Brain microvascular endothelial cell (primary cell): ENCODE measurements at places on chromosomes 2 and 18.
A peak's percentile ranks its signal among the peaks of the same experiment; 100 is the strongest.

DNA sequence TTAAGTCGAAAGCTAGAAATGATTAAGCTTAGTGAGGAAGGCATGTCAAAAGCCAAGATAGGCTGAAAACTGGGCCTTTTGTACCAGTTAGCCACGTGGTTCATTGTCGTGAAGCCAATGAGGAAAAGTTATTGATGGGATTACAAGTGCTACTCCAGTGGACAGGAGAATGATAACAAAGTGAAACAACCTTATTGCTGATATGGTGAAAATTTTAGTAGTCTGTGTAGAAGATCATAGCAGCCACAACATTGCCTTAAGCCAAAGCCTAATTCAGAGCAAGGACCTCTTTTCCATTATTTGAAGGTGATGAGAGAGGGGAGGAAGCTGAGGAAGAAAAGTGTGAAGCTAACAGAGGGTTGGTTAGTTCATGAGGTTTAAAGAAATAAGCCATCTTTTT is 24.1 kb upstream of the RAMP1 start:
- no peak for DNase-seq

GRCh38 chr18:46148810-46149209 is 44.6 kb downstream of the HAUS1 start:
- DNase-seq: peak; percentile 67

- DNase-seq: no peak
Measured at GRCh38 chr2:126909366-126909765, 10.7 kb downstream of the TEX51 start.

DNA sequence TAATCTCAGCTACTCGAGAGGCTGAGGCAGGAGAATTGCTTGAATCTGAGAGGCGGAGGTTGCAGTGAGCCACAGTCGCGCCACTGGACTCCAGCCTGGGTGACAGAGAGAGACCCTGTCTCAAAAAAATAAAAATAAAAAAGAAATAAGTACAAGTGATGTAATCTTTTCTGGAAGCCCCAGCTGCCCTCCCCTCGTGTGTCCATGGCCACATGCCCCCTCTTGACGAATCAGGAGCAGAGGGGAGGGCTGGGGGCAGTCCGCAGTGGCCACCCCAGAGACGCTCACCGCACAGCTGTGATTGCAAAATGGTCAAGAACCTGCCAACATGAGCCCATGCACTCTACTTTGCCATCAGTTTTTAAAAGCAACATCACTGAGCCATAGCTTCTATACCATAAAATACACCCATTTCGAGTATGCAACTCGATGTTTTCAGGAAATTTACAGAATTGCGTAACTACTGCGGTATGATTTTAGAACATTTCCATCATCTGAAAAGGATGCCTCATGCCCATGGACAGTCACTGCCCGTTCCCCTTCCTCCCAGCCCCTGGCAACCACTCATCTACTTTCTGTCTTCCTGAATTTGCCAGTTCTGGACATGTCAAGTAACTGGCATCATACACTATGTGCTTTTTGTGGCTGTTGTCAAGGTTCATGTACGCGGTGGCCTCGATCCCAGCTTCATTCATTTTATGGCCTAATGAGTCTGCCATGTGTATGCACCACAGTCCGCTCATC is 88.1 kb downstream of the NDUFA10 start:
- DNase-seq: no peak

DNA sequence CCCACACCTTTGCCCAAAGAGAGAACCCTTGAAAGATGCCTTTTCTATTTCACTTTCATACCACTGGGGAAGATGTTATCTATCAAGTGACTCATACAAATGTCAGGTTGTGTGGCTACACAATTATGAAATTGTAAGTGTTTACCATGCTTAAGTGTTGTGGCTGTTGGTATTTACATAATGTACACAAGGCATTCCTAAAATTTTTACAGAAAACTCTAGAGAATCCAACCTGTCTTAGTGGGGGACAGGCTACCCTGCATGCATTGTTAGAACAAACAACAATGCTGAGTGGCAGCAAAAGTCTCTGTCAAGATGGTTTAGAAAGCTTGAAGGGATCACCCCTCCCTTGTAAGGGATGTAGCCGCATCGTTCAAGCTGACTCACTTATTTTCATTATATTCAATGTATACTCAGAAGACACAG is 5.5 kb upstream of the MGAT4A start:
- DNase-seq: no peak

DNA sequence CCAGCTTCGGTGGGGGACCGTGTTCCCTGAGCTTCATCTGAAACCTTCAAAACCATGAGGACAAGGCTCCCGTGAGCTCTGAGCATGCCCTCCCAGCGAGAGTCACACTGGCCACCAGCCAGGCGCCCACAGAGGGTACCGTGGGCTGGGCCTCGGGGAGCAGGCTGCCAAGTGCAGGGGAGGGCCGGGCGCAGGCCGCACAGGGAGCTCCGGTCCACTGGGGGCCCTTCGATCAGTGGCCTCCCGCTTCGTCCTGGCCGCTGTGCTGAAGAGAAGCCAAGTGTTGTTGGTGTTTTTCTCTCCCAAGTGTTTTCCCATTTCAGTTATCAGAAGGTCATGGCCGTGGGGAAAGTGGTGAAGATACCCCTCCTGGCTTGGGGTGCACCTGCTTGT is 144.4 kb downstream of the PTGR3 start:
- no peak for DNase-seq

DNA sequence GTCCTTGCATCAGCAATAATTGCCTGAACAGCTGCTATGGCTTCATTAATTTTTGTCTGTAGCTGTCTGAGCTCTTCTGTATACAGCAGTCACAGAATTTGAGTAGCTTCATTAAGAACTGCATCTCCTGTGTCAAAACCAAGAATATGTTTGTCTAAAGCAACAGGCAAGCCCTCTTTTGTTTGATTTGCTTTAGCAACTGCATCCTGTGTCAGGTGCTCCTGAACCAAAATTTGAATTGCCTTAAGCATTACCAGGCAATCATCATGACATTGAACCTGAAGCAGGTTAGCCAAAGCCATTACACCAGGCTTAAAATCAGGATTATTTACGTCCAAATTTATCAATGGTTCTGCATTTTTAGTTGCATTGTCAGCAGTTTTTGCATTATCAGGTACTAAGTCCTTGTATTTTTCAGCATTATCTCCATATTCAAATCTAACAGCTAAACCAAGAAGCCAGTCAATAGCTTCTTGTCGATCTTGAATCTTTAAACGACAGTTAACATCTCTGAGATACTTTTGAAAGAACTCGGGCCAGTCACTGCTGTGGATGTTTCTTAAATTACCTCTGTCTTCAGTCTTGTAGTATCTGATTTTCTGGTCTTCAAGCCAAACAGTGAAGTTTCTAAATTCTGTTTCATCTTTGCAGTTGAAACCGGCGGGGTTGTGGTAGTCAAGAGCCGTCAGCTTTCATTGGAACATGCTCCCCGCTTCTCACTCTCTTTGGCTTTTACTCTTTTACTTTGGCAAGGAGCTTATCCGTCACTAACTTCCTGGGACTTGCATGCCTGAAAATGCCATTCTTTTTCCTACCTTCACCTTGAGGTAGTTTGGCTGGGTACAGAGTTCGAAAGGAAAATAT is 42.2 kb downstream of the MERTK start:
- DNase-seq: no peak

GRCh38 chr2:38692636-38693318 is 26.9 kb downstream of the GALM start:
- DNase-seq: no peak

DNA sequence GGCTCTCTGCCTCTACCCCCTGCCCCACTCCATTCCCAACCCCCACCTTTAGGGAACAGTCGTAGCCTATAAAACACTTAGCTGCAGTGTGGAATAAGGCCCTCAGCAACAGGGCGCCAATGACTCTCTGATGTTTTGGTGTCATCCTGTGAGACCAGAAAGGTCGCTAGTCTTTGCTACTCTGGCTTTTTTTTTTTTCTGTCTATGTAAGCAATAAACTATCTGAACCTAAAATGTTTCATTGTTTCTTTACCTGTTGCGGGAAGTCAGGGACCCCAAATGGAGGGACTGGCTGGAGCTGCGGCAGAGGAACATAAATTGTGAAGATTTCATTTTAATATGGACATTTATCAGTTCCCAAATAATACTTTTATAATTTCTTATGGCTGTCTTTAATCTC is 154.6 kb downstream of the COPS8 start:
- no peak for DNase-seq

DNA sequence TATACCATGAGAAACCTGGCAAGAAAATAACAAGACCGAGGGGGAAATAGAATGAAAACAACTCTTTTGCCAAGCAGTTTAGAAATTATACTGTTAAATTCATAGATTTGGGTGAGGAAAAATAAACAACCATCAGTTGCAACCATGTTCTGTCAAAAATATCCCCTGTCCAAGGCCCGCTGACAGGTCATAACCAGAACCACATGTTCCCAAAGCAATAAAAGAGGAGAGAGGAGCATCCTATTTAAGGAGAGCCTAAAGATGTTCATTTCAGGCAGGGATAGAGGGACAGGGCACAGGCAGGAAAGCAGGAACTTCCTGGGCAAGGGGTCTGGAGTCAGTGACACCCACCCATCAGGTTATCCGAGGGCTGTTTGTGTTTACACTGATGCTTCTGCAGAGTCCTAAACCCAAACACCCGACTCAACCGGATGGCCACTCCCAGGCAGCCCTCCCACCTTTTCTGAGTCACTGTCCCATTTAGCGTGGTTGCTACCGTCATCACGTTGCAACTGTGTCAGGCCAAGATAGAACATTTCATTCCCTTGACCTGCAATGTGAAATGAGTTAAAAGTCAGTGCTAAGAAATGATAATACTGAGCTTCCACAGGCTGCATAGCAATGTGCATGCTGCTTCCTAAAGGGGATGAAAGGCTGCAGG is 468.3 kb upstream of the RAB12 start:
- DNase-seq: peak; percentile 87

- DNase-seq: peak; percentile 34
Measured at GRCh38 chr2:171630812-171631626, 56.2 kb upstream of the DYNC1I2 start.

- peak; percentile 29 for DNase-seq
Measured at GRCh38 chr2:24822049-24822706, 29.0 kb downstream of the CENPO start.

DNA sequence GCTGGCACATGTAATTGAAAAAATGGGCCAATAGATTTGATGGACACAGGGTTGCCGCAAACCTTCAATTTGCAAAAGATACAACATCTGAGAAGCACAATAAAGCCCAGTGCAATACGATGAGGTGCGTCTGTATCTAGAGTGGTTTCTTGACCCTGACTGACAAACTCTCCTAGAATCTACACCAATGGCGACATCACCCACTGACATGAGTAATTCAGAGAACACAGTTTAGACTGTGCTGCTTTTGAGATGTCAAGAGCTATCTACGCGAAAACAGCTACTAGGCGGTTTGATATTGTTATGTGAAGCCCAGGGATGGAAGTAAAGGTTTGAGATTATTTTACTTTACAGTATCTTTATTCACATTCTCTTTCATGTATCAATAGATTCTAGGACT is 104.9 kb downstream of the EIPR1 start:
- DNase-seq: no peak

DNA sequence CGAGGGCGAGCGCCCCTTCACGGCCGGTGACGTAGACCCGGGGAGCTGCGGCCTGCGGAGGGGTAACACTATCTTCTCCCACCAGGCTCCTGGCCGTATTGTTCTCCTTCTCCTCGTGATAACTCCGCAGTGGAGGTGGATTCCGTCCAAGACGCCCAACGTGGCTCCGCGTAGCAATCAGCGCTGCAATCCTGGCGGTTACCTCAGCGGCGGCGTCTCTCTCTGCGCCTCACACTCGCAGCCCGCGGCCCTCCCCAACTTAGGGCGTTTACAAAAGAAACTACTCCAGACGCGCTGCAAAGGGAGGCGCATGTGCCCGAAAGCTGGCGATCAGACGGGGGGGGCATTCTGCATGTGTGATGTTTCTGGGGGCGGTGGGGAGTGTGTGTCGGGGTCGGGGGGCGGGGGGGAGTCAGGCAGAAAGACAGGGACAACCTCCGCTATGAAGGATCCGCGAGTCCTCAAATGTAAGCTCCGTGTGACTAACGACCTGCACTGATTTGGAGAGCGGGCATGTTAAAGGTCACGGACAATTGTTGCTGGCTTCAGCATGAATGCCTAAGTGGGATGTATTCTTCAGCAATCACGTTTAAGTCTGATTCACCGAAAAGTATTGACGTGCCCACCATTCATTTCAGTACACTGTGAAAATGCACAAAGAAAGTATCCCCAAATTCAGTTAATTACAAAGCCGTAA is 1.3 kb upstream of the ZNF516 start:
- peak; percentile 48 for DNase-seq

DNA sequence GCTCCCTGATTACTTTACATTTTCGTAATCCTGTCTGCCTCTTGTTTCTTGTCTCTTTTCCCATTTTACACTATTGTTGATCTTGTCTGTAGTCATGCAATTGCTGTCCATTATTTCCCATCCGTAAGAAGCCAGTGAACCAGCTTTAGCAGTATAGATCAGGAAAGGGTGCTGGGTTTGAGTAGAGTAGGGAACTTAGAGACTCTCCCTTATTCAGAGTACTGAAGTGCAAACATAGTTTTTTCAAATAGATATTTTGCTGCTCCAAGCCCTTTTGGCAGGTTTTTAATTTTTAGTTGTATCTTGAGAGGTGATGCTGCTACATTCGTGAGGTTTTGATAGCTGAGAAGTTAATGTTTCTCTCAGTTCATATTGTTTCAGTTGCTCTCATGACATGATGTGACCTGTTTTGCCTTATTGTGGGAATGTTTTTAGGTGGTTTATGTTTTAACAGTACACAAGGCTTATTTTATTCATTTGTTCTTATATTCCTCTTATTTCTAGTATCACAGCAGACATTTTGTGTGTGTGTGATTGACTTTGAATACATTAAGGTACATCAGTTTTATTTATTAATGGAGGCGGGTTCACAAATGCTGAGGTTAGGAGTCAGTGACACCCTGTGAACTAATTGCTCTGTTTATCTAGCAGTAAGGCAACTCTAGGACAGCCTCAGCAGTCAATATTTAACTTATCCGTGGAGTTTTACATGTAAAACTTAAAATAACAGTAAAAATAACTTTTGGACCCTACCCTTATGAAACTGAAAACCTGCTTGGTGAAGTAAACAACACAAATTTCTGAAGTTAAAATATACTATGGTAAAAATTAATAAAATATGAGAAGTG is 118.4 kb downstream of the ZNF407 start:
- no peak for DNase-seq

GRCh38 chr2:237540223-237540775 is 26.1 kb upstream of the PRLH start:
- no peak for DNase-seq

DNA sequence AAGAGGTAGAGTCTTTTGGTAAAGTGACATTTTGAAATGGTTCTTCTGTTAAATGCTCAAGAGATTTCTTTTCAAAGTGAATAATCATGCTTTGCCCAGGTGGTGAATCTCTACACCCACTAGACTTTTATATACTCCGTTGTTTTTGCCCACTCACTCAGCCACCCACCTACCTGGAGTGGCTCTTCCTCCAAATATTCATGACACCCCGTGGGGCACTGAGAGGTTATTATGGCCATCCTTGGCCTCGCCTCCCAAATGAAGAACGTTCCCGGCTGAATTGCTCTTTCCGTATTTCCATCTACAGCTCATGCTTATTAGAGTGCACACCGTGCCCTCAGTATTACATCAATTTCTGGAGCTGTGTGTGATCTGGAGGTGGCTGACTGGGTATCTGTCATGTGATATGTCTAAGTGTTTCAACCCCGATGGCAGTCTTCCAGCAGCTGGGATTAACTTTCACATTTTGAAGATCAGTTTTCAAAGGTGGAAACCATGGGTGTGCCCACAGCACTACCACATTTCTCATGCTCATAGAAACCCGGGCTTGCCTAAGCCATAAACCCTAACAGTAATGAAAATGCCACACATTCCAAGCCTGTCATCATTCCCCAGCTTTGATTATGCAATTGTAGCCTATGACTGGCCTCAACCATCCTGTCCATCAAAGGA is 406.6 kb upstream of the MMADHC start:
- DNase-seq: peak; percentile 63

GRCh38 chr18:26902291-26902690 is 36.8 kb upstream of the AQP4 start:
- DNase-seq: no peak
